ENCODE measurements at places on chromosomes 7 and 10.

- DNase-seq = no peak
Measured at GRCh38 chr10:71230656-71231025, 18.3 kb downstream of the UNC5B start.

- DNase-seq = no peak
Measured at GRCh38 chr7:3649678-3650440, 348.8 kb downstream of the SDK1 start.

- no peak for DNase-seq
Measured at GRCh38 chr10:34727595-34728033, 87.5 kb downstream of the PARD3 start.

DNA sequence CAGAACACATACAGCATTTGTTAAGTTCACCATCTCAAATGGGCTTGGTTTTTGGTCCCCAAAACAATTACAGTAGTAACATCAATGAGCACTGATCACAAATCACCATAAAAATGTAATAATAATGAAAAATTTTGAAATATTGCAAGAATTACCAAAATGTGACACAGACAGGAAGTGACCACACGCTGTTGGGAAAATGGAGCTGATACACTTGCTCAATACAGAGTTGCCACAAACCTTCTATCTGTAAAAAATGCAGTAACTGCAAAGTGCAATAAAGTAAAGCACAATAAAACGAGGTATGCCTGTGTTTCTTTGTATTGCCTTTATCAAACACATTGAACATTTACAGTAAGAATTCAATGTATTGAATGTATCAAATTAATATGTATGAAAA, 262.7 kb downstream of the CTNNA3 start:
- no peak for DNase-seq

All from stimulated activated CD4-positive, alpha-beta T cell treated with anti-CD3 and anti-CD28 coated beads, Interleukin-2, amount 100 ng/mL, for 4 hours (primary cell).